ENCODE measurements at places on chromosomes 3 and 15. TPM values are rescaled to one million over a fixed set of nuclear protein-coding genes. Genes with fewer than 3 reads are reported as not detected.

Gene WDR93
- not detected for total RNA-seq

DNA sequence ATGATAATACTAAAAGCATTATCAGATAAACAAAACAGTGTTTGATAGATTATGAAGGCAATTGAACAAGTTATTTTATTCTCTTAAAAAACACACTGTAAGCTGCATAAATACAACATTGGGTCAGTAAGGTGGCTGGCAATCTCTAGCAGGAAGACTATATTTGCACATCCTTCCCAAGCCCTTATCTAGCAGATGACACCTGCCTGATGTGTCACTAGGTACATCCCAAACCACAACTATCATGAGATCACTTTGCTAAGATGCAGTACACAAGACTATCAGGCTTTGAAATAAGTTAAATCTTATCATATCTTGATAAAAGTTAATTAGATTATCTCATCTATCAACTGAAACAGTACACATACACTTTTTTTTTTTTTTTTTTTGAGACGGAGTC is 417.4 kb downstream of the MECOM start:
- no peak overlapping the region for H3K4me3 ChIP-seq
- H3K27me3 ChIP-seq = no peaks in the 10 kb centered on the region
- H3K36me3 ChIP-seq = no peaks in the 10 kb centered on the region

GRCh38 chr3:160141485-160142185 is 83.6 kb upstream of the C3orf80 start:
- H3K36me3 ChIP-seq = no peaks in the 10 kb centered on the region
- no peak overlapping the region for H3K27ac ChIP-seq
- H3K4me3 ChIP-seq = no peak overlapping the region
- no peaks in the 10 kb centered on the region for H3K27me3 ChIP-seq

Gene HTR3E
- total RNA-seq = 0.80 TPM

Gene KLHL24
- 28.4 TPM for total RNA-seq

DNA sequence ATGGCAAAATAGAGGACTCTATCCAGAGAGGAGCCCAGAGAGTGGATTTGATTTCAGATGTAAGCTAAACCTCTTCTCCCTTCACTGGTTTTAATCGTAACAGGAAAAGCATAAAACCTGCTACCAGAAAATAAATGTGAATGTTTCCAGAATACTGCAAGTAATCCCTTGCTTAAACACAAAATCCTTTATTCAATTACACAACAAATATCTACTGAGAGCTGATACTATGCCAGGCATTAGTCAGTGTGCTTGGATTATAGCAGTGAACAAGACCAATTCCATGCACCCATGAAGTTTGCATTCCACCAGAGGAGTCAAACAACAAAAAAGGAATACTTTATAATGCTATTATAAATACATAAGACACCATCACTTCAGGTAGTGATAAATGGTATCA is 15.1 kb downstream of the AVEN start:
- H3K4me3 ChIP-seq = no peak overlapping the region
- H3K27me3 ChIP-seq = no peaks in the 10 kb centered on the region
- H3K4me1 ChIP-seq = no peaks in the 10 kb centered on the region
- DNase-seq = no peak
